Stimulated activated CD8-positive, alpha-beta memory T cell treated with anti-CD3 and anti-CD28 coated beads, Interleukin-4, amount 100 ng/mL, for 1 hour (primary cell): ENCODE measurements at places on chromosomes 3 and 15.
A peak's percentile ranks its signal among the peaks of the same experiment; 100 is the strongest.

GRCh38 chr3:13879102-13879945 is 547 bp downstream of the WNT7A start:
- no peak for DNase-seq

GRCh38 chr15:47289656-47290055 is 427.6 kb upstream of the SEMA6D start:
- DNase-seq, result no peak

GRCh38 chr3:13233487-13234485 is 160.6 kb upstream of the IQSEC1 start:
- peak; percentile 1 for DNase-seq

- no peak for DNase-seq
Observed at GRCh38 chr3:45488591-45488990, 100.2 kb downstream of the LARS2 start.

- DNase-seq, result no peak
Observed at GRCh38 chr3:187019542-187020072, 89.3 kb downstream of the ST6GAL1 start.

DNA sequence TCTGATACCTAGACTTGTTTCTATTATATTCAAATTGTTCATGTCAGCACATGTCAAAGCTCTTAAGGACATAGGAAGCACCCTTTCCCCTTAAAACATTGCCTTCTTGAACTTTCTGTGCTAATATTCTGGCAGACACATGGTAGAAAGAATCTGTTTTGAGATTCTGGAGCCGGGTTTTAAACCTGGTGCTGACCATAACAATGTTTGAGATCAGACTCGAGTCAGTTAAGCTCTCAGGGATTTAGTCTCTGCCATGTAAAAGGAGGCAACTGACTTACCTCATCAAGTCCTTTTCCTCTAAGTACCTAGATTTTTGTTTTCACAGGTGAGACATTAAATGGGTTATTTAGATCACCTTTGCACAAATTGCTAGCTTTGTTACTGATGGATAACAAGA is 38.9 kb downstream of the RBMS3 start:
- no peak for DNase-seq

GRCh38 chr3:122794779-122795673 is at the start of gene SLC49A4:
Gene SLC49A4, plus strand, starts transcription at chr3:122795069. Its CDS starts 124 bp downstream, at chr3:122795193.
- DNase-seq, result peak; percentile 38

DNA sequence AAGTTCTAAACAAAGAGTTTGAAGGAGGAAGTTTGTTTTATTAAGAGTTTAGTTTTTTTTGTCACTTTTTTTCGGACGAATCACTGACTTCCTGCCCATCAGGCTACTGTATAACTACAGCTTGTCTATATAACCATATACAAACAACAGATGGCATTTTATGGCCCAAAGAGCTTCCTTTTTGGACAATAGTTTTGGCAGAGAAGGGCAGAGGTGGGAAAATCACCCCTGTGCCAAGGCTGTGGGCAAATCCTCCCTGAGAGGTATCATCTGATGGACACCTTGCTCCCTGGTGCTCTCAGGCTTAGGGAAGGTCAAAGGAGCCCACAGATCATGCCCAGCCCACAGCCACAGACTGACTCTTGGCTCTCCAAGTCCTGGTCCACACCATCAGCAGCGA is 113.4 kb downstream of the OXNAD1 start:
- no peak for DNase-seq
